ENCODE measurements at places on chromosomes 7 and 10.

DNA sequence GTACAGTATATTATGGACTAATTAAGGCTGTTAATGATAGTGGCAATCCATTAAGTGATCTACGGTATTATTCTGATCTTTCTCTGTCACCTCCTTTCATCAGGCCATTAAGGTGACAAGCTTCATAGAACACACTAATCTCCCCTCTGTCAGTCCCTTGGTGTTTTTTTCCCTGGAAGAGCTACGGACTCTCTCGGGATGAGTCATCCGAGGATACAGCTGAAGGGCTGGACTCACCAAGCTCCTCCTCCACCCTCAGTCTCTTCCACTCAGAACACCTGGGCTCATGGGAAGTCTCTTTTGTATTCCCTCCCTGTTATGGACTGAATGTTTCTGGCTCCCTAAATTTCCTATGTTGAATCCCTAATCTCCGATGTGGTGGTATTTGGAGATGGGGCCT lies 69.8 kb upstream of the PLXNA4 start:
- no peak for DNase-seq

DNA sequence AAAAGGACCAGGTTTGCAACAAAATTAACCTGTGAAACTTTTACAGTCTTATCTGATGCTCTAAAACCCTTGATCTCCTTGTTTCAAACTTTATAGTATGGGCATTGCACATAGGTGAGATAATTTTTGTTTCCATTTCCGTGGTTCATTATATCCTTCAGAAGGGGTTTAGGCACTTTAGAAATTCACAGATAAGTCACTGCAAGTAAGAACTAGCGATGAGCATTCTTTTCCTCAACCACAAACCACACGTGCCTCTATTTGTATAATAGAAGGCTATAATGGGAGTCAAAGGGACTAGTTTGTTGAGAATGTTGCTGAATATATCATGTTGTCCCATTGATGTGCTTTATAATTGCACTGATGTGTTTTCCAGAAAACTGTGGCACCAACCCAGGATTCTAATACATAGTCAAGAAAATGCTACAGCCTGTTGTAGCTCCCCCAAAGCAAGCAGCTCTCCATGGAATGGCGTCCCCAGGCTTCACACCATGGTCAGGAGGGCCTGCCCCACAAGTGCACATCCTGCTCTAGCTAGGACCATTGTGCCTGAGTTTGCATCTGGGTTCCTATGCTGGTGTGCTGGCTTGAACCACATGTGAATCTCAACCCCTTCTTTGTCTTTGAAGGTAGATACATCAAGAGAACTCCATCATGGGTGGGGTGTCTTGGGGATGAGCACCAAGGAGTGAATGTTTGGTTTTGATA lies 14.0 kb upstream of the ATXN7L1 start:
- DNase-seq = no peak

DNA sequence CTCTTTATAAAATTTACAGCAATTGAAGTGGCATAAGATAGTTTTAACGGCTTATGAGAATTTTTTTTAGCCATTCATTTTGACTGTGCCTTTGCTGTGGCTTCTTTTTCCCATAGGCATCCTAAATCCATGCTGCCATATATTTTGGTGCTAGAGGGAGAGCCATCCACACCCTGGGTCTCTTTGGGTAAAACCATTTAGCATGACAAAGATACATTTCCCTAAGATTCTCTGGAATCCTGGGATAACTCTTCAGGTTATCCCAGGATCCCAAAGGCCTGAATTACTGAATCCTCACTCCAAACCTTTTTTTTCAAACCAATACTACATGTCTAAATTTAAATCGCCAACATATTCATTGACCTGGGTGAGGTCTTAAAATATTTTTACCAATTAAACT lies 28.9 kb downstream of the DNAJC12 start:
- DNase-seq = no peak

GRCh38 chr7:123397746-123398338 lies 136.6 kb downstream of the IQUB start:
- DNase-seq = no peak

GRCh38 chr7:70556761-70557160 lies 575.2 kb upstream of the GALNT17 start:
- no peak for DNase-seq

DNA sequence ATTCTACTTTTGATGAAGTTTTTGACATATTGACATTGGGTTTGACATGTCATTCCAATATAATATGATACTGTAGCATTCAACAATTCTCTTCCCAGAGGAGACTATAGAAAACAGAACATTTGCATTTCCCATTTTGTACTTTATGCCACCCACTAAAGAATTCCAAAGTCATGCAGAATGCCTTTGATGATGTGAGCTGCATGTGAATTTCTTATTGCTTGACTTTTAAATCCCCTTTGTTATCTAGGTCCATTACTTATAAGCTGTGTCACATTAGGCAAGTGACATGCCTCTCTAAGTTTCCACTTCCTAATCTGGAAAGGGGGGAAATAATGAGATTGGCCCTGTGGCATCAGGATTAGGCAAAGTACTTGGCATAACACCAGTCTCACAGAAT lies 436.7 kb downstream of the AUTS2 start:
- no peak for DNase-seq

- no peak for DNase-seq
Observed at GRCh38 chr10:66378117-66378876, 547.5 kb upstream of the LRRTM3 start.

DNA sequence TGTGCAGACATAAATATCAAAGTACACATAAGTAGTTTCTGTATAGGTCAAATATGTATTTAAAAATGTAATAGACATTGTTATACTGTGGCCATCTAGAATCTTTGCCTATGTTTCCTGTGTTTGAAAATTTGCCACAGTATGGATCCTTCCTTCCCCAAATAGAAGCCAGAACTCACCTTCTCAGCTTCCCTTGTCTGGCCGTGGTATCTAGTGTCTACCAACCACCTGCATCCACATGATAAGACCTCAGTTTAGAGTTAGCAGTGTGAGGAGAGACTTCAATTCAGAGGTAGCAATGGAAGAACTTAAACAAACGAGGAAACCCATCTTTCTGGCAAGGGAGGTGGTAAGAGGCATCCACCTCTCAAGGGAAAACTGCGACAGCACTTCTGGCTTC lies 4.9 kb downstream of the TRDMT1 start:
- no peak for DNase-seq

DNA sequence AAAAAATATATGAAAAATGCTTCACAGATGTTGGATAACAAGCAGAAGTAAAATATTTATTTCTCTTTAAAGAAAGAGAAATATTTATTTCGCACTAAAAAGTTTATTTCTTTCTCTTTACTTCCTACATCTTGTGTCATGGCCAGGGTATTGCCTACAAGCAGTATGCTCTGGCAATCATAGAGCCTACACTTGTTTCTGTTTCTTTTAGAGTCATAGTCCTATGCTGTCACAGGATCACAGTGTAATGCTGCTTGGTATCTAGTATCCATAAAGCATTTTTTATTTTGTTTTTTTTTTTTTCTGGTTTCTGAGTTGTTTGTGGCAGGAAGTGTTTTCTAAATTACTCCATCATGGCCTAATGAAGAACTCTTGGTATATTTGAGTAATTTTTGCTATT lies 116.0 kb downstream of the ATRNL1 start:
- no peak for DNase-seq

GRCh38 chr7:55381189-55381588 lies 16.1 kb downstream of the LANCL2 start:
- no peak for DNase-seq
